ENCODE measurements at places on chromosomes 2 and 18.

DNA sequence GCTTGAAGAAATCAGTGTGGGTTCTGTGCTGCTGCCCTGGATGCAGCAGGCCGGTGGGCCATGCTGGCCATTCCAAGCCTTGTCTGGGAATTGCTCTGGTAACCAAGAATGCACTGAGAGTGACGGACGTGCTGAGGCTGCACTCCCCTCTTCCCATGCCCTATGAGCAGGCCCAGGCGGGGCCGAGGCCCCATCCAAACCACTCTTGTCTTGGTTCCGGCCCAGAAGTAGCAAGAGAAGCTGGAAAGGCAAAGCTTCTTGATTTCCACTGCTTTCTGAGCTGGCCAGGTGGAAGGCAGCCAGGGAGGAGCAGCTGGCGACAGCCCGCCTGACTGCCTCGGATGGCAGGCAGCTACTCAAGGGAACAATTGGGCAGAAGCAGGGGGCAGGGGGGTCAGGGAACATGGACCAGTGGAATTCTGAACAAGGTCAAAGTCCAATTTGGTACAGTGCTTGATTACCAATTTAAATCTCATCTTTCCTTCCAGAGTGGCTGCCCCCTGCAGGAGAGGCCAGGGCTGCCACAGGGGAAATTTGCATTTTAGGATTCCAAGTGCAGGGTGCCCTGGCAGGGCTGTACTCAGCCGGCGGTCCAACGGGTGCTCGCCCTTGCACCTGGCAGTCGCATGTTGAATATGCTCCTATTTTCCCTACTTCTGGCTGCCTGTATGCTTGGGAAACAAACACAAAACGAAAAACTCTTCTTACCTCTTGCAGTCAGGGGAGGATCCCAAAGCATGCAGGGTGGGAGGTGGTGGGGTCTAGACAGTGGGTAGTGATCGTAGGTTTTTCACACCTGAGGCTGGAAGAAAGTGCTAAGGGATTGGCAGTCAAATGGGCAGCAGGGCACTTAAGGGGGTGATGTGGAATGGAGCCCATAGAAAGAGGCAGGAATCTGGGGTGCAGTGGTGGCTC, 67.3 kb downstream of the LIPG start:
- DNase-seq = no peak

DNA sequence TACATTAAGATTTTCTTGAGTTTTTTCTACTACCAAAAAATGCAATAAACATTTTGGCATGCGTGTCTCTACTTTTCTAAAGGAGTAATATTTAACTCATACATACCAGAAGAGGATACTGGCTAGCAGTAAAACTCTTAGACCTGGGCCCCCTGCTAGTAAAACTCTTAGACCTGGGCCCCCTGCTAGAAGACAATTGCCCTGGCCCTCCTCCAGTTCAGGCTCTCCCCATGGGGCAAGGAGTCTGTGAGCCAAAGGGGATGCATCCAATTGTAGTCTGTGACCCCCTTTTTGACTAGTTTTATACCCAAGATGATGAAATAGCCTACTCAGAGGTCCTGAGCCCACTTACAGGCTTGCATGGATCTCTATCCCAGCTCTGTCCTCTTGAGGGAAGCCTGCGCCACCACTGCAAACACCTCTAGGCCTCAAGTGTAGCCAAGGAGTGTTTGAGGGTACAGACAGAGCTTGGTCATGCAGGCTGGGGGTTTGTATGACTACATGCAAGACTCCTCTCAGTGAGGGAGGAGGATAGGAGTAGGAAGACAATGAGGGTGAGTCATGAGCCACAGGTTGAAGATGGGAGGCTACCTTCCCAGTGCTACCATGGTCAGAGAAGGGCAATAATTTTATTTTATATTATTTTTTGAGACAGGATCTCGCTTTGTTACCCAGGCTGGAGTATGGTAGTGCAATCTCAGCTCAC, 45.2 kb upstream of the PGAP1 start:
- no peak for DNase-seq

- DNase-seq = no peak
Observed at GRCh38 chr2:200405599-200406298, 99.3 kb downstream of the SPATS2L start.

DNA sequence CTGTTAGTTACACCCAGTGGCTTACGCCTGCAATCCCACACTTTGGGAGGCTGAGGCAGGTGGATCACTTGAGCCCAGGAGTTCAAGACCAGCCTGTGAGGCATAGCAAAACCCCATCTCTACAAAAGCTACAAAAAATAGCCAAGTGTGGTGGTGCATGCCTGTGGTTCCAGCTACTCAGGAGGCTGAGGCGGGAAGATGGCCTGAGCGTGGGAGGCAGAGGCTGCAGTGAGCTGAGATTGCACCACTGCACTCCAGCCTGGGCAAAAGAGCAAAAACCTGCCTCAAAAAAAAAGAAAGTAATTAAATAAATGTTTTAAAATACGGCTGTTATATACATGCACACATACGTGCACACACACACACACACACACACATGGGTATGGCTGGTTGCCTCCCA, 194.8 kb downstream of the HDAC4 start:
- DNase-seq = no peak

GRCh38 chr2:238370823-238371372, 50.6 kb downstream of the TRAF3IP1 start:
- peak; percentile 18 for DNase-seq

DNA sequence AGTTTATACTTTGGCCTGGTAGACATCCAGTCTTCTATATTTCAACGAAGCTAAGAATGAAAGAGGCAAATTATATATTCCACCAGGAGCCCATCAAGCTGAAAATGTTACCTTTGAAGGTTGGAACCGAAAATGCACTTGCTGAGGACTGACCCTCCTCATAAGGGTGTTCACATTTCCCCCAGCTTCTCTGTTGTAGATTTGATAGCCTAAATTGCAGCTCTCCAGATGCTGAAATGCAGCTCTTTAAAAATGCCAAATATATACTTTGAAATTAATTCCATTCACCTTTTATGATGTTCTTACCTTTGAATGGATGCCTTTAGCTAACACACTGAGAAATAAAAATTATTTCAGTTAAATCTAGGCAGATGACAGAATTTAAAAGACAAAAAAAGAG, 1.8 kb upstream of the FIGN start:
- no peak for DNase-seq

DNA sequence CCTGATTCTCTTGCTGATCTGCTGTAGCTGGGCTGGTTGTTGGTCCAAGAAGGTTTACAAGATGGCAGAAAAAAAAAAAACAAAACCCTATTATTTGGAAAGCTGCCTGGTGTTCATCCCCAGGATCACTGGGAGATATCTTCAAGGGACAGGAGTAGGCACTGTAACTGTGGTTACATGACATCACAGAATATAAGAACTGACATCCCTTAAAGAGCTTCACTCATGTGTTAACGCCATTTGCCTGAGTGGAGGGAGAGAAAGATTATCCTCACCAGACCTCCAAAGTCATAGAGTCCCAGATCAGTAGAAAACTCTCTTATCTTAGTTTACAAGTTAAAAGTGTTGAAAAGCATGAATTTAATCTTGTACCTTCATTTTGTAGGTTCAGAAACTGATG, 95.3 kb upstream of the BZW1 start:
- no peak for DNase-seq

DNA sequence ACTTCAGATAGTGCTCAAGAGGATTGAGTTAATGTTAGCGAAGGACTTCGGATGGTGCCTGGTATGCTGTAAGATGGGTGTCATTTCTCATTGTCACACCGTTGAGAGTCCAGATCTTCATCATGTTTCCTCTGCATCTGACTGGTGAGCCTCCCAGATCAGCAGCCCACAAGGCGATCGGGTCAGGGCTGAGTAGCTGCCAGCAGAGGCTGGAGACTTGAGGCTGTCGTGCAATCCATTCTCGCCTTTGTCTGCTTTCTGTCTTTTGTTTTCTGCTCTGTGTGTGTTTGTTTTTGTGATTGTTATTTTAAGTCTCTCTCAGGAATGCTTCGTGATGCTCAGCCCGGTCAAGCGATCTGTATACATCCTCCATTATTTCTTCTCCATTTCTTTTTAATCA, 95.8 kb downstream of the TGOLN2 start:
- no peak for DNase-seq

DNA sequence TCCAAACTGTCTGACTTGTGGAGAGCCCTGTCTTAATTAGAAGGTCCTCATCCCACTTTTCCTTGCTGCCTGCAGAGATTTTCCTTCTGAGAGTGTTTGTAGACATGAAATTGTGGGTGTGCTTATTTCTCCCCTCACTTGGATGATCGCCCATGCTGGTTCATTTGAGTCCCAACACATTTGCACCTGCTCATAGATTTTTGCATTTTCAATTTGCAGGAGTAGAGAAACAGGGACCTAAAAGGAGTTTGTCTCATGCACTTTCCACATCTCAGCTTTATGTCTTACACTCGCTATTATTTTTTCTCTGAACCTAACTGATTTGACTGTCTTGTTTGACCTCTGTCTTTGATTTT, 33.2 kb upstream of the FHL2 start:
- no peak for DNase-seq

GRCh38 chr2:42012651-42013050, 35.2 kb upstream of the PKDCC start:
- DNase-seq = no peak

DNA sequence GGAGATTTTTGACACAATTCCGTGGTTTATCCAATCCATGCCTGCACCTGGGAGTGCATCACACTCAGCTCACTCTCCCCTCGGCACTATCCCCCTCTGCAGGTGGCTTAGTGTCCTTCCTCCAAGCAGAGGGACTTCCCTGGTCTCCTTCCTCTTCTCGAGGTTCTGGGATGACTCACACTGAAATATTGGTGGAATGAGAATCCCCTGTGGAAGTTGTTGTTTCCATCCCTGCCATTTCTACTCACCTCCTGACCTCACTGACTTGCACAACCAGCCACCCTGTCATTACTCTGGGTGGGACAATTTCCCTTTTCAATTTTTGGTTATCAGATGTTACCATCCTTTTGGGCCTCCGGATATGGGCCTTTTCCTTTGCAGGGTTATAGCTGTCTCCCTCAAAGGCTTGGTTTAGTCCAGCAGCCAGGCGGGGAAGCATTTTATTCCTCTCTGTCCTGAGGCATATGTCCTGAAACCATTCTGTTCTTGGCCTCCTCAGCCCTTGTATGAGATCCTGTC, 59.9 kb downstream of the PTPRM start:
- no peak for DNase-seq

- no peak for DNase-seq
Observed at GRCh38 chr2:225894236-225894980, 494.9 kb downstream of the NYAP2 start.

GRCh38 chr2:152716805-152717227, 445 bp downstream of the PRPF40A start:
- no peak for DNase-seq

DNA sequence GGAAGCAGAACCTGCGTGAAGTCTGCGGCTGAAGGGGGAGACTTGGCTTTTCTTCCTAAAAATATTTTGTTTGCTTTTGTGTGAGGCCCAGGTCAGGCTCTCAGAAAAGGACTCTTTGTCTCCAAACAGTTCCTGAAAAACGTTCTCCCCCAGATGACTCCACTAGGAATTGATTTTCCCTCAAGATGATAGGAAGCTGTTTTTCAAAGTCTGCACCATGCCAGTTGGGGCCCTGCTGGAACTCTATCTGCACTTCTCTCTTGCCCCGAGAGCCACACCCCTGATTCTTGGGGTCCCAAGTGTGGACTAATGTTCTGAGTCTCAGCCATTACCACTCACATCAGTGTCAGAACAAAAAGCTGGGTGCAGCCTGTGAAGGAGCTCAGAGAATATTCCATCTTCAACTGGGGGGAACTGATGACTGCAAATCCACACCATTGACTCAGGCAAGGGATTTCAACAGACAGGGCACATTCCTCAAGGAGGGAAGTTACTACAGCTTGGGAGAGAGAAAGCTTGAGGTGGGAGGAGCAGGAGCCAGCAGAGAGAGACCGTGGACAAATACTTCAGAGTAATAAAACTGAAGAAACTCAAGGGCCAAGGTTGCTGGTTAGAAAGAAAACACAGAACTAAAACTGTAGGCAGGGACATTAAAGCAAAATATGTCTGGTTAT, 768.3 kb downstream of the RNF144A start:
- DNase-seq = no peak

- DNase-seq = peak; percentile 1
Observed at GRCh38 chr2:102736110-102736409, 25.8 kb upstream of the TMEM182 start.

GRCh38 chr18:71832946-71833617, 711.1 kb downstream of the CBLN2 start:
- no peak for DNase-seq
